Fibroblast of skin of right biceps (primary cell): ENCODE measurements at places on chromosomes 6 and 20.

DNA sequence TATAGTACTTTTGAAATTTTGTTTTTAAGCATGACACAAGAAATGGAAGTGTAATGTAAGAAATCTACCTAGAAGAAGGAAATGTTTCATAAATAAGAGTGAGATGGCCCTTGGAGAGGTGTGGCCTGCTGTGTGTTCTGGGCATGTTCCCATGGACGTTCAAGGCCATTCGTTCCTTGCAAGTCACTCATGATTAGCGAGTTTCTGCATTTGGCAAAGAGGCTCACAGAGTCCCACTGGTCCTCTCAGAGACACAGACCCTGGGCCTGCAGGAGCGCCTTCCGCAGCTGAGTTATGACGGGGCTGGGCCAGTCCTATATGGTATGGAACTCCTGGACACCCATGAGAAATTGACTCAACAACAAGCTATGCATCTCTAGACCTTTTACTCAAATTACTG, 7.2 kb downstream of the THBS2 start:
- DNase-seq = no peak

DNA sequence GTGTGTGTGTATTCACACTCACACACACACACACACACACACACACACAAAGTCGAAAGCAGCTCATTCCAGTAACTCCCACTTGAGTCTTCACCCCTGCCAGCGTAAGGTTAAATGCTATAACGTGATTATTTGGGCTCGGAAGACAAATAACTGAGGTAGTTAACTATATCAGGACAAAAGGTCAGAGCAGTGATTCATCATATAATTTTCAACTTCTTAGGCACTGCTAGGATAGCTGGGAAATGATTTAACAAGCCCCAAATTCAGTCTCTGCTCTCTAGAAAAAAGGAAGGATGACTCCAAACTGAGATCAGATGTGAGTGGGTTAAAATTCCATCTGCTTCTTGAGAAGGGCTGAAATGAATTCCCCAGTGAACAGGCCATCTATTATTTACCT, 30.7 kb downstream of the HDGFL1 start:
- DNase-seq = peak; percentile 36

DNA sequence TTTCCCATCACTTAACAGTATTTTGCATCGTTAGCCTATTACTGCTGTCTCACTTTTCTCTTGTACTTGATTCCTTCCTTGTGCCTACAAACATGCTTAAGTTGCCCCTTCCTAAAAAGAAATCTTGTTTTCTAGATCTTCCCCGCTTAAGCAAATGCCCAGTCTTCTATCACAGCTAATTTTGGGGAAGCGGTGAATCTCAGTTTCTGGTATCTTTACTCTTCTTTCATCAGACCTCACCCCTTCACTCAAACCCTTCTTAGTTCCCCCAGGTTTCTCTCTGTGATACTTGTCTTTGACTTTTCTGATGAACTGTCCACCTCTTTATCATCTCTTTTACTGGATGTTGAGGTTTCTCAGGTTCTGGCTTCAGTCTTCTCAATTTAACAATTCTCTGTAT, 14.2 kb downstream of the VAPB start:
- DNase-seq = no peak

DNA sequence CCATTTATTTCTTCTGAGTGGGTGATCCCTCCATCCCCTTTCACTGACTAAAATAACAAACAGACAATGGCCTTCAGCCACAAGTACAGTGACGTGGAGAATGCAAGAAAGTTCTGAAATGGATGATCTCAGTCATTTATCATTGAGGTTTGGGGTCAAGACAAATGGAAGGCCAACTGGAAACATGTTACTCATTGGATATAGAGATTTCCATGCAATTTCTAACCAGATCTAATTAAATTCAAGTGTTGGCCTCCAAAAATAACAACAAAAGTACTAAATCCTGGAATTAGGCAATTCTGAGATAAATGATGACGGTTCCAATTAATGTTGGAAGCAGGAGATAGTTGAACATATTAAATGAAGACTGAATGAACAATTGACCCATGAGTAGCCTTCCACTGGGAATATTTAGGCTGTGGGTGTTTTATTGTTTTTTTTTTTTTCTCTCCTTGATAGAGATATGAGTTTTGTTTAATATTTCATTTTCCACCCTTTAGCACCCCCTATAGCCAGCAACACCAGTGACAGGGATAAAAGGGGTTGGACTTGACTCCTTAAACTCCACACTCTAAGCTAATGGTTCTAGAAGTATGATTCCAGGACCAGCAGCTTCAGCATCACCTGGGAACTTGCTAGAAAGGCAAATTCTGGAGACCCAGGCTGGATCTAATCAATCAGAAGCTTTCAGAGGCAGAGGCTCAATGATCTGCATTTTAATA, 112.8 kb downstream of the BCAS1 start:
- DNase-seq = peak; percentile 91

GRCh38 chr6:170200458-170200891, 90.4 kb downstream of the DLL1 start:
- no peak for DNase-seq

DNA sequence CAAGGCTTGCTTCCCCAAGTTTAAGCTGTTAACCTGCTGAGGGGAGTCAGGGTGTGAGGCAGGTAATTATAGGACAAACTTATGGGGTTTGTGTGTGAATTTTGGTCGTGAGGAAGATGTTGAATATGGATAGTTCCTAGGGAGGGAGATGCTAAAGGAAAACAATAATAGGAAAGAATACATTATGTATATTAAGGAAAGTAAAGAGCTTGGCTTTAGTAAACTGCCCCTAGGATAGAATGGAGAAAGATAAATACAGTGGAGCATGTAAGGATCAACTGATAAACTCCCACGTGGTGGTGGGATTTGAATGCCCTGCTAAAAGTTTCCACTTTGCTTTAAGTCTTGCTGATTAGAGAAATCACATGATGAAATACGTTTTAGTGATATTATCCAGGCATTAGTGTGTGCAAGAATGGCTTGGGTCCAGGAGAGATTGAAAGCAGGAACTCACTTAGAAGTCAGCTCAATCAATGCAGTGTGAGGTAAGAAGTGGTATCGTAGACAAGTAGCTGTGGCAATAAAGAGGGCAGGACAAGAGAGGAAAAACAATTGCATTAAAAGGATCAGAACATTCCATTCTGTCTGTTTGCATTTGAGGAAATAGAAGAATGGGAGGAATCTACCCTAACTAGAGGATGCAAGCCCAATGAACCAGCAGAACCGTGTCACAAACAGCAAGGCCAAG, 52.5 kb downstream of the RPS12 start:
- DNase-seq = no peak

DNA sequence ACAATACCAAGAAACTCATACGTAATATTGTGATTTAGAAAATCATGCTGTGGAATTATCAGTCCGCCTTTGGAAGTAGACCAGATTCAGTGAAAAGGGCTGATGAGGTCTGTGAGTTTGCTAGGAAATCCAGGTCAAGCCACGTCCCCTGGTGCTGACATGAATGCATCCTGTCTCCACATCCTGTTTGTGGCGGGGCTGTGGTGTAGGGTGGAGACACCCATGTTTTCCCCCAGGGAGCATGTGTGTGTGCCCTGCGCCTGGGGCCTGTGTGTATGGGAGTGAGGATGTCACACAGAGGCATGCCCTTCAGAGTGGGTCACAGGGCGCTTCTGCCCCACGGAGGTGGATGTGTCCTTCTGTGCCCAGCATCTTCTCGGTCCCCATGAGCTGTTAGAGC, 109.1 kb downstream of the SASH1 start:
- DNase-seq = no peak

GRCh38 chr6:14518515-14519217, 401.1 kb downstream of the CD83 start:
- peak; percentile 78 for DNase-seq

GRCh38 chr6:1037430-1038202, 274.3 kb upstream of the FOXQ1 start:
- DNase-seq = no peak
